Renal pelvis (tissue), 12 donors: ENCODE measurements at places on chromosomes 2 and 18. TPM values are rescaled to one million over a fixed set of nuclear protein-coding genes. Genes with fewer than 3 reads are reported as not detected.

PELI1 gene
- 32.2 TPM for polyA plus RNA-seq

CRYGC gene
- not detected for polyA plus RNA-seq

RAD51AP2 gene
- polyA plus RNA-seq: 0.12 TPM

DSG4 gene
- not detected for polyA plus RNA-seq

ZAP70 gene
- 2.4 TPM for polyA plus RNA-seq

FEV gene
- polyA plus RNA-seq: not detected

IL1RL2 gene
- polyA plus RNA-seq: 1.4 TPM

FZD7 gene
- polyA plus RNA-seq: 72.0 TPM

GKN2 gene
- polyA plus RNA-seq: not detected

GPR45 gene
- 0.09 TPM for polyA plus RNA-seq

VWC2L gene
- polyA plus RNA-seq: 0.16 TPM

GCC2 gene
- 68.4 TPM for polyA plus RNA-seq

TP53I3 gene
- 53.5 TPM for polyA plus RNA-seq

IGFBP2 gene
- polyA plus RNA-seq: 273 TPM

RNF125 gene
- 2.0 TPM for polyA plus RNA-seq

CD207 gene
- polyA plus RNA-seq: not detected

ABCB11 gene
- not detected for polyA plus RNA-seq

B3GNT2 gene
- polyA plus RNA-seq: 26.1 TPM

ALLC gene
- not detected for polyA plus RNA-seq

FOXD4L1 gene
- polyA plus RNA-seq: 0.26 TPM

AKAIN1 gene
- polyA plus RNA-seq: not detected

RAX gene
- polyA plus RNA-seq: not detected

EMX1 gene
- 51.6 TPM for polyA plus RNA-seq

CCDC85A gene
- 1.8 TPM for polyA plus RNA-seq

WDFY1 gene
- 59.9 TPM for polyA plus RNA-seq

VSNL1 gene
- polyA plus RNA-seq: 4.8 TPM

PARD6G gene
- 32.2 TPM for polyA plus RNA-seq

TNS1 gene
- 67.8 TPM for polyA plus RNA-seq

LCT gene
- 0.04 TPM for polyA plus RNA-seq

MSTN gene
- polyA plus RNA-seq: 2.7 TPM

PTPRN gene
- 0.17 TPM for polyA plus RNA-seq

KIAA2012 gene
- 0.11 TPM for polyA plus RNA-seq

MAB21L4 gene
- 11.1 TPM for polyA plus RNA-seq

HES6 gene
- polyA plus RNA-seq: 10.4 TPM

CNPPD1 gene
- polyA plus RNA-seq: 71.7 TPM

PRKCE gene
- 7.8 TPM for polyA plus RNA-seq

SLC4A3 gene
- 13.5 TPM for polyA plus RNA-seq

IL36RN gene
- not detected for polyA plus RNA-seq

PROKR1 gene
- 0.21 TPM for polyA plus RNA-seq

ADCYAP1 gene
- polyA plus RNA-seq: 0.15 TPM

COLEC11 gene
- polyA plus RNA-seq: 2.4 TPM

MAP3K19 gene
- 0.36 TPM for polyA plus RNA-seq

CGREF1 gene
- 5.7 TPM for polyA plus RNA-seq

DAW1 gene
- 0.60 TPM for polyA plus RNA-seq

ATOH8 gene
- polyA plus RNA-seq: 13.0 TPM
